ENCODE measurements at places on chromosomes 4 and X.

GRCh38 chr4:163991298-163991865, 496.9 kb downstream of the TMA16 start:
- H3K36me3 ChIP-seq: no peaks in the 10 kb centered on the region
- no peak overlapping the region for H3K4me3 ChIP-seq
- no peaks in the 10 kb centered on the region for H3K27me3 ChIP-seq
- peak overlapping the region; percentile 37 for H3K27ac ChIP-seq
- no peaks in the 10 kb centered on the region for H3K4me1 ChIP-seq
- DNase-seq: no peak

DNA sequence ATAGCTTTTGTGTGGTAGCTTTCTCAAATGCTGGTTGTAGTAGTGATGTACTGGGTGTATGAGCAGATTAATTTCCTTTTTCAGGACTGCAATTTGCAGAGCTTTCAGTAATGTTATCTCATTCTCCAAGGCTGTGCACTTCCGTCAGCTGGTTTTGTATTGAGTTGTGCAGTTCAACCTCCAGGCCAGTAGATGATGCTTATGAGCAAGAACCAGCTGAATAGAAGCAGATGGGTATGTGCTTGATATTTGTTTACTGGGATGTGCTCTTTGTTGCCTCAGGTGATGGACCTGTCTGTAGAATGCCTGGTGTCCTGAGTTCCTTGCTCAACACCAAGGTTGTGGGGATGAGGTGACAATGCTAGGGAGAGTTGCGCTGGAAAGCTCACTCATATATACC, 462.8 kb downstream of the PCDH18 start:
- no peaks in the 10 kb centered on the region for H3K4me1 ChIP-seq
- no peaks in the 10 kb centered on the region for H3K36me3 ChIP-seq
- no peak overlapping the region for H3K27ac ChIP-seq
- DNase-seq: no peak
- no peak overlapping the region for H3K4me3 ChIP-seq

DNA sequence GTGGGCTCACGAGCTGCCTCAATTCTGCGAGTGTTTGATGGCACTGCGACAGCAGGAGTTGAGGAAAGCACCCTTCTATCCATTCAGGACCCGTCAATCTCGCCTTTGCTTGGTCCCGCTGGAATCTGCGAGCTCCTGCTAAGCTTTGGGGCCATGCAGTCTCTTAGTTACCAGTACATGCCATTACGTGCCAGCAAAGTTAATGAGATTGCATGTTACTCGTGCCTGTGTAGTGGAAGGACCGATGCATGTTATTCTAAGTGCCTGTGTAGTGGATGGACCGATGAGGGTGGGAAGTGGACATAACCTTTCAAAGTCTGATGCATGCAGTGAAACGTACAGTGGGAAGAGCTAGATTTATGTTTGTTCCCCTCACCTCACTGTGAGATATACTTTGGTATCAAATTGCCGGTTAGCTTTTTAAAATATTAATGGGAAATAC, 569 bp downstream of the RPS3A start:
- no peak for DNase-seq
- H3K27me3 ChIP-seq: peaks cover 11% of the 10 kb centered on the region
- H3K4me3 ChIP-seq: peak overlapping the region; percentile 97
- peak overlapping the region; percentile 100 for H3K27ac ChIP-seq

DNA sequence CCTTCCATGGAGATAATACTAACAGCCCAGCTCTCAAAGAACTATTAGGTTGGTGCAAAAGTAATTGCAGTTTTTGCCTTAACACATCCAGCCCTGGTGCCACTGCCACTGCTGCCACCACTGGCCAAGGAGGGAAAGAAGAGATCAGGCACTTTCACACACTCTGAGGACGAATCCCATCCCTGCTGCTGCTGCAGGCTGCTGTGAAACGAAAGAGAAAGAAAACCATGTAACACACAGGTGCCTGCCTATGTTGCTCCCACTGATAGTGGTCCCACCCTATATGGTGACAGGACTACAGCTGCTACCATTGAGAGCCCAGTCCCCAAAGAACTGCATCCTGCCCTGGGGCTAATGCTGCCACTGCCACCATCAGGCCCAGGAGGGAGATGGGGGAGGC, 35.1 kb downstream of the TMLHE start:
- peaks cover 12% of the 10 kb centered on the region for H3K36me3 ChIP-seq
- peak overlapping the region; percentile 42 for H3K27ac ChIP-seq
- H3K4me3 ChIP-seq: no peak overlapping the region
- DNase-seq: no peak

- peaks cover 48% of the 10 kb centered on the region for H3K4me1 ChIP-seq
- no peak overlapping the region for H3K4me3 ChIP-seq
- DNase-seq: peak; percentile 36
- peak overlapping the region; percentile 79 for H3K27ac ChIP-seq
- no peaks in the 10 kb centered on the region for H3K36me3 ChIP-seq
These were observed 164.0 kb upstream of the RASGEF1B start for GRCh38 chr4:81635739-81636138.

- H3K27ac ChIP-seq: no peak overlapping the region
- no peak overlapping the region for H3K4me3 ChIP-seq
- no peaks in the 10 kb centered on the region for H3K27me3 ChIP-seq
- DNase-seq: no peak
These were observed 28.3 kb downstream of the CLOCK start for GRCh38 chr4:55518442-55518841.

GRCh38 chrX:13607331-13607995, 38.1 kb downstream of the EGFL6 start:
- no peak overlapping the region for H3K4me3 ChIP-seq
- no peaks in the 10 kb centered on the region for H3K4me1 ChIP-seq
- DNase-seq: no peak
- H3K36me3 ChIP-seq: no peaks in the 10 kb centered on the region
- no peaks in the 10 kb centered on the region for H3K27me3 ChIP-seq
- no peak overlapping the region for H3K27ac ChIP-seq

DNA sequence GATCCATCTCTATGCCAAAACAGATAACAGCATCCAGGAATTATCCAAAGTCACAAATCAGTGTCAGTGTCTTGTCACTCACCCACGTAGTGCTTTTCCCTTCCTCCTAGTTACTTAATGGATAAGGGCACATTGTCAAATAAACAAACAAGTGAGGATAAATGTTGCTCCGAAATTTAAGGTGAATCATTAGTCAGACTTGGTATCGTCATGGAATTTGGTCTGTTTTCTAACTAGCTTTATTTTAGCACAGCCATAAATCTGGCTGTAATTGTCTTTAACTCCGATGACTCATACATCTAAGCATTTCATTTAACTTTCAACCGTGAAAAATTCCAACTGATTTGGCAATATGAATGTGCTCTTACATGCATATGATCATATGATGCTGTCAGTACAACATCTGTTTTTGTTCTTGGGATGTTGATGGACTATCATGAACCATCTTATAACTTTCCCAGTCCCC, 83.3 kb downstream of the SNCA start:
- DNase-seq: no peak
- no peaks in the 10 kb centered on the region for H3K27me3 ChIP-seq
- no peaks in the 10 kb centered on the region for H3K4me1 ChIP-seq

DNA sequence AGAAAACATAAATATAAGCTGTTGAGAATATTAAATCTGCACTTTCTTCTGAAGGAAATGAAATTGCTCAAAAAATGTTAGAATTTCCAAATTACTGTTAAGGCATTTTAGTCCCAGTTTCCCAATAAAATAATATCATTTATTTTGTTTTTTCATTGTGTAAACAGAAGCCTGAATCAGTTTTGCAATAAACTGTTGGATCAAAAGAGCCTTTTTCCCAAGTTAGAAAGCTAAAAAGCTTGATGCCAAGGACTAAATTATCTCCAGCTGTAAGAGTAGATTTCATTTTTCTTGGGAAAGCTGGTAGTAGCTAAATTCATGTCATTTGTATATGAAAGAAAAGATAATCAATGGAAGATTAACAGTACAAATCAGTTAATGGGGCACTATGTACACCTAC, 95.8 kb downstream of the RNF150 start:
- no peaks in the 10 kb centered on the region for H3K27me3 ChIP-seq
- H3K4me1 ChIP-seq: no peaks in the 10 kb centered on the region
- H3K27ac ChIP-seq: no peak overlapping the region
- no peak for DNase-seq

- DNase-seq: no peak
- no peak overlapping the region for H3K27ac ChIP-seq
- H3K27me3 ChIP-seq: no peaks in the 10 kb centered on the region
- H3K36me3 ChIP-seq: no peaks in the 10 kb centered on the region
- H3K4me3 ChIP-seq: no peak overlapping the region
- H3K4me1 ChIP-seq: no peaks in the 10 kb centered on the region
These were observed 111.9 kb upstream of the UNC5C start for GRCh38 chr4:95660719-95661118.

GRCh38 chrX:112851161-112851779, 10.6 kb upstream of the AMOT start:
- no peaks in the 10 kb centered on the region for H3K27me3 ChIP-seq
- H3K4me1 ChIP-seq: peaks cover 20% of the 10 kb centered on the region
- no peak overlapping the region for H3K4me3 ChIP-seq
- peak; percentile 9 for DNase-seq
- H3K27ac ChIP-seq: no peak overlapping the region

GRCh38 chr4:33494150-33494549, 2750.2 kb downstream of the ARAP2 start:
- no peak overlapping the region for H3K4me3 ChIP-seq
- H3K36me3 ChIP-seq: no peaks in the 10 kb centered on the region
- no peak overlapping the region for H3K27ac ChIP-seq

GRCh38 chr4:47675806-47676205, 162.1 kb downstream of the CORIN start:
- DNase-seq: no peak
- H3K4me3 ChIP-seq: no peak overlapping the region
- H3K27me3 ChIP-seq: peaks cover 4% of the 10 kb centered on the region
- H3K4me1 ChIP-seq: peaks cover 2% of the 10 kb centered on the region

GRCh38 chr4:18980516-18981233, 959.1 kb upstream of the LCORL start:
- DNase-seq: peak; percentile 15
- no peak overlapping the region for H3K4me3 ChIP-seq
- no peaks in the 10 kb centered on the region for H3K27me3 ChIP-seq
- no peaks in the 10 kb centered on the region for H3K36me3 ChIP-seq
